ENCODE measurements at places on chromosomes 6 and 20. TPM values are rescaled to one million over a fixed set of nuclear protein-coding genes. Genes with fewer than 3 reads are reported as not detected.

Gene CST1
- 2.5 TPM for total RNA-seq

Gene SLA2
- total RNA-seq, result 0.49 TPM

Gene IPCEF1
- 5.0 TPM for total RNA-seq

Gene TCF21
- total RNA-seq, result 0.80 TPM

Gene TRDN
- total RNA-seq, result 4.2 TPM

- no peak for DNase-seq
These were observed 60.6 kb upstream of the MRPS10 start for GRCh38 chr6:42278131-42278853.

DNA sequence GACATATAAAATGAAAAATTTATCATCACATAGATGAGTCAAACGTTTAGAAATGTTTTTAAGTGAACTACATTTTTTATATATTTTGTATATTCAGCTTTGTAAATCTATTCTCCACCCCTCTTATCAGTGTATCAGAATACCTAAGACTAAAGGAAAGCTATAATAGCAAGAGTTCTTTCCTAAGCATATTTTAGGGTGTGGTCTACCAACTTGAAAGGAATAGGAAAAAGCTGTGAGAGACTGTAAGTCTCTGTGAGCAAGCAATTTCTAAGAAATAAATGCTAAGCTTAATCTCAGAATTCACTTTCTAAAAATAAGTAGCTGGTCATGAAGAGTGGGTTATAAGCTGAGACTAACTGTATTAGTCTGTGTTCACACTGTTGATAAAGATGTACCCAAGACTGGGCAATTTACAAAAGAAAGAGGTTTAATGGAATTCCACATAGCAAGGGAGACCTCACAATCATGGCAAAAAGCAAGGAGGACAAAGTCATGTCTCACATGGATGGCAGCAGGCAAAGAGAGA, 175.4 kb upstream of the PREP start:
- DNase-seq, result no peak

GRCh38 chr6:162821102-162821501, 93.3 kb downstream of the PACRG start:
- no peak for DNase-seq

- DNase-seq, result no peak
These were observed 304.3 kb upstream of the SUPT3H start for GRCh38 chr6:45681860-45682511.

DNA sequence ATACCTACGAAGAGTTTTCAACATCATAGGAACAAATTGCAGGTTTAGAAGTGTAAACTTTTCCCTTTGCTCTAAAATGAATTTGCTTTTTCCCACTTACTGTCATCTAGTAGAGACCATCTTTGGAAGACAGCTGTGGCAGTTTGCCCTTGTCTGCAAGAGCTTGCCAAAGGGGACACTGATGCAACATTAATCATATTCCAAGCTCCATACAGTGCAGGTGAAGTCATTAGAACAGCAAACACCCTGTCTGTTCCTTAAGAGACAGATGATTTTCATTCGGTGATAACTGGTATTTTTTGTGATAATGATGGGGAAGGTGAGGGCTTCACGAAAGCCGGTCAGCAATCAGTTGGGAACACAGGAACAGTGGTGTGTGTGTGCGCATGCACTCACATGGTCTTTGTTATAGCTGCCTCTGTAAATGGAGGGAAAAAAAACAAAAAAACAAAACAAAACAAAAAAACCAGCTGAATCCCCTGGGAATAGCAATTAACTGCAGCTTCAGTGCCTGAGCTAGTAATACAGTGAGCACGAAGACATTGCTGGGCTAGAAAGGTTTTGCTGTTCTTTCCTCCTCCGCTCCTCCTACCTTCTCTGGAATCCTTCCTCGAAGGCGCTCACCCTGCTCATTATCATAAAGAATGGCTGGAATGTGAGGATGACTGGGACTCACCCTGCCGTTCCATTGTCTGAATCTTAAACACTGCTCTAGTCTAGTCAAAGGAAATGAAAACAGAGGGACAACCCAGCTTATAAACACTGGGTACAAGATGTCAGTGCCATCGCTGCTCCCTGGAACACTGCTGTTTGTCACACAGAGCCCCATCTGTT, 35.2 kb upstream of the KIF13A start:
- no peak for DNase-seq

DNA sequence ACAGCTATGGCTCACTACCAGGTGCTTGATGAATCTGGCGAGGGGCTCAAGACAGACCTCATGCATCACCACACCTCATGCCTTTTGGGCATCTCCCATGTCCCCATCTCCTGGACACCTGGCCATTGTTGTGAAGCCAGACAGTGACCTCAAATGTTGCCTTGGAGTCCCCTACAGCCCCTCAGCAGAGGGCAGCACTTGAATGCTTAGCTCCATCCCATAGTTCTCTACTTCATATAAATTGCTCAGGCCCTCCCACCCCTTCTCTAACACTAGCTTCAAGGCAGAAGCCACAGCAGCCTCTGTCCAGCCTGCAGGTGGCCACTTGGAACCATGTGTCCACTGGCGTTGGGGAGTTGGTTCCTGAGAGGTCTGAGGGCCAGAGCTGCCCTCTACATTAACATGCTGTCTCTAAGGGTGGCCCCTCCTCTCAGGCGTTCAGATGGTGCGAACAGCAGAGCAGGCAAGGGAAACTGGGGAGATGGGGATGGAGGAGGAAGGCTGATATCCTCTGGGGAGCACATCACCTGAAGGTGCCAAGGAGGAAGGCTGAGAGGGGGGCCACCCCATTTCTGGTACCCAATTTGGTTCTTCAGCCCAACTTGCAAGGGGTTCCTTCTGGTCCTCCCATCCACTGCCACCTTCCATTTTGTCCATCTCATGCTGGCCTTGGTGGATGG, 31.3 kb downstream of the MOCS1 start:
- peak; percentile 41 for DNase-seq

GRCh38 chr20:53828682-53829254, 235.1 kb upstream of the ZNF217 start:
- DNase-seq, result no peak

- no peak for DNase-seq
These were observed 49.3 kb downstream of the PHIP start for GRCh38 chr6:79028641-79029314.

DNA sequence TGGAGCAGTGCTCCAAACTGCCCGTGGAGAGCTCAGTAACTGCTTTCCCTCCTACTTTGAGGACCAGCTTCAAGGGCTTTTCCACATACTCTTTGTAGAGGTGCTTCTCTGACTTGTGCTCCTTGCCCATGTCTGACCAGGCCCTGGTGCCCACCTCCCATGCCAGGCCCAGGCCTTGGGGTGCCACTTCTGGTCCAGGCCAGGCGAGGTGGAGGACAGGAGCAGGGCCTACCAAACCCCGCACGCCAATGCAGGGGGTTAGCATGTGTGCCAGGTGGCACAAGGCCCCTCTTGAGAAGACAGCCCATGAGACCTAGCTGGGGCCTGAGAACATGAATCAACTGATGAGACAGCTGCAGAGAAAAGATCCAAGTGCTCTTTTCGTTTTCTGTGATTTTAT, 47.0 kb upstream of the PLN start:
- DNase-seq, result no peak

- no peak for DNase-seq
These were observed 112.9 kb upstream of the LRFN2 start for GRCh38 chr6:40700006-40700580.

DNA sequence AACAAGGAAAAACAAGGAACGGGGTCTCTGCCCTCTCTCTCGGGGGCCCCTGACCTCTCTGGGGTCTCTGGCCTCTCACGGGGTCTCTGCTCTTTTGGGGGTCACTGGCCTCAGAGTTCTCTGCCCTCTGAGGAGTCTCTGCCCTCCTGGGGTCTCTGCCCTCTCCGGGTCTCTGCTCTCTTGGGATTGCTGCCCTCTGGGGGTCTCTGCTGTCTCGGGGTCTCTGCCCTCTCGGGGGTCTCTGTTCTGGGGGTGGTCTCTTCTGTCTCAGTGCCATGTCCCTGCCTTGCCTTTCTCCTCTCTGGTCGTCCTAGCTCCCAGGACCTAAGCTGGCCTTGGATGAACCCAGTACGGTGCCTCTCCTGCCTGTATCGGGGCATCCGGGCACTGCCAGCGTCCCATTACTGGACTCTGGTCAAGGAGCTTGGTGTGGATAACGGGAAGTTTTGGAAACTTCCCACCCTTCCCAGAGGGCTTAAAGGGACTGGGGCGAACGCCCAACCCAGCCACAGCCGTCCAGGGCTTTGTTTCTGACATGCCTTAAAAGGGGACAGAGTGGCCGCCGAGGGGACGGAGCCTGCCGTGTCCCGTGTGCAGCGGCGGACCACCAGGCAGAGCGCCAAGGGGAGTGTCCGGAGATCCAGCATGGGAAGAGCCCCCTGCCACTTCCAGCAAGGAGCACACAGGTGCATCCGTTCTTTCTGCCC, 24.7 kb upstream of the MRGBP start:
- DNase-seq, result no peak

DNA sequence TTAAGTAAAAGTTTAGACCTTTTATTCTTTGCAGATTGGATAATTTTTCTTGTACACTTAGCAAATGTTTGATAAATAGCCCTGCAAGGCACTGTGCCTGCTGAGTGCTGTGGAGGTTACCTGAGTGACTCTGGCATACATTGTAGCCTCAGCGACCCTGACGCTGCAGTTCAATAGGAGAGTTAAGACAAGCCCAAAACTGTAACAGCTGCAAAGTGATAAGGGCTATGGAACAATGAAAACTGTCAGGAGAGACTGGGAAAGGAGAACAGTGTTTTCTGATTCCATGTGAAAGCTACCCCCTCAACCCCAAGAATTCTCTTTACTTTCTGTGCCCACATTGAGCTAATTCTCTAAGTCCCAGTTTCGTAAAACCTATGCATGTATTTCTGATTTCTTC, 22.2 kb downstream of the HIVEP1 start:
- no peak for DNase-seq

DNA sequence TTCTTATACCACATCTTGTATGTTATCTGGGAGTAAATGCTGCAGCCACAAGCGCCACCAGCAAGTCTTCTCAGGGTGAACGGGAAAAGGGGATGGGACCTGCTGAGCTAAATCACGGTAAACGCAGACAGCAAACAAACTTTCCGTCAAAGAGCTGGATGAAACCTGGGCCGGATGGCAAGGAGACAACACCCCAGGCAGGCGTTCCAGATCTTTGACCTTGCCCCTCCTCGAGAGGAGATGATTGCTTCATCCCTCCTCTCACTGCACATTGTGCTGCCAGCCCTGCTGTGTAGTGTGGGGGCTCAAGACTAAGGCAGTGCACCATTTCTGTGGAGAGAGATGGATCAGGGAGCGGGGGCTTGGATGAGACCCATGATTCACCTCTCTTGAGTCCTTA, 9.8 kb downstream of the RAET1E start:
- DNase-seq, result no peak

DNA sequence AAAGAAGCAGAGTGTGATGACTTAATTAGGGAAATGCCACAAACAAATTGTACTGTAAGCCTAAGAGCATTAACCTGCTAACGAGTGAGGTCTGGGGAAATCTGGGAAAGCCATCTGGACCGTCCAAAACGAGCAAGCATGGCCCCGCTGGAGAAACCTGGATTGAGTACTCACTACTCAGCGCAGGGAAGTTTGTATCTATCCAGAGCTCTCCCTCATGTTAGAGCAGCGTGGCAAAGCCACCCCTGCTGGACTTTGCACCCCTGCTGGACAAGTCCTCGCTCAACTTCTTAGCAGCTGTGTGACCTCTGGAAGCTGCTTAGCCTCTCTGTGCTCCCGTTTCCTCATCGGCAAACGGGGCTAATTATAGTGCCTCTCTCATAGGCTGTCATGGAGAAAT, 37.3 kb downstream of the PSMG4 start:
- DNase-seq, result peak; percentile 46

DNA sequence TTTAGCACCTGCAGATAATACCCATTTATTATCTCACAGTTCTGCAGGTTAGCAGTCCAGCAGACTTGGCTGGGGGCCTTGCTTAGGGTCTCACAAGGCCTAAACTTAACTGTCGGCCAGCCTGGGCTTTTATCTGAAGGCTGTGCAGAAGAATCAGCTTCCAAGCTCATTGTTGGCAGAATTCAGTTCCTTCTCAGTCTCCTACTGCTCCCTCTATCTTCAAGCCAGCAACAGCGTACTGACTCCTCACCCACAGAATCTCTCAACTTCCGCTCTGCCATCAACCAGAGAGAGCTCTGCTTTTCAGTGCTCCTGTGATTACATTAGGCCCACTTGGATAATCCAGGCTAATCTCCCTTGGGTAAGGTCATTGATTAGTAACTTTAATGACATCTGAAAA, 30.2 kb upstream of the NHSL1 start:
- no peak for DNase-seq

GRCh38 chr6:89928604-89929003, 34.3 kb downstream of the GJA10 start:
- DNase-seq, result no peak

DNA sequence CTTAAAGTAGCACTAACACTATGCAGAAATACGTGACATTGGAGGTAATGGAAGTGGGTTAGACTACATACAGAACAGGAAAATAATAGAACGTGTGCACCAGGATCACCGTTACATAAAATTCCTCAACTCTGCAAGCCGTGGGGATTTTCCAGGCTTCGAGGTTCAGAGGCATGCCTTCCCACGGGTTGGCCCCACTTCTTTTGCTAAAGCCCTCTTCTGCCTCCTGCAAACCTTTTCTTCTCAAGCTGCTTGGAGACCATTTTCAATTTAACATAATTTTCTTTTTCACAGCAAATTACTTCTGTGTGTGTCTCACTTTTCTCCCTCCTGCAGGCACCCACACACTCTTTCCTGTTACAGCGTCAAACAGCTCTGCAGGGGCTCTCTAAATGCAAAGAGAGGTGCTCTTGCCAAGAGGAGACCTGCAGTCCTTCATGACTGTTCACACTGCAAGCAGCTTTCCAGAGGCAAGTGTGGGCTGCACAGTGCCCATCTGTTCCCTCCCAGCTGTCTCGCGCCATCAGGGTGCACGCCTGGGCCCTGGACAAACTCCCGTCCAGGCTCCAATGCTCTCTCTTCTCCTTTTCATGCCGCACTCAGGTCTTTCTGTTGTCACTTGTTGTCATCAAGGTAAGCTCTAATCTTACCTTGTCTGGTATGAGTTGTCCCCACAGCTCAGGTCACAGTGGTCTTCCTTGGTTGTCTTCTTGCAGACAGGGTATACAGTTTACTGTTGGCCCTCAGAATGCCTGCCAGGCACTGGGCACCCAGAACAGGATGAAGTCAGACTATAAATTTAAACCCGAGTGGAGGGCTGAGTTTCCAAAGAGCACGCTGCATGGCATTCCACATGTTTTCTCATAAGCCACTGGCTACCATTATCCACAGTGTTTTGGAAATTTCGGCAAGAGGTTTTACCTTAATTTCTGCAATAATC, 164.8 kb upstream of the GGTLC1 start:
- no peak for DNase-seq

GRCh38 chr6:109705258-109705657, 14.2 kb downstream of the FIG4 start:
- DNase-seq, result peak; percentile 89

All from sciatic nerve (tissue), 2 donors.